ENCODE measurements at places on chromosomes 2 and 18.

GRCh38 chr2:156935616-156936015 is 321.9 kb upstream of the GALNT5 start:
- no peak for DNase-seq
- no peaks in the 10 kb centered on the region for H3K27me3 ChIP-seq
- H3K27ac ChIP-seq = no peak overlapping the region
- H3K4me1 ChIP-seq = no peaks in the 10 kb centered on the region
- H3K36me3 ChIP-seq = no peaks in the 10 kb centered on the region

DNA sequence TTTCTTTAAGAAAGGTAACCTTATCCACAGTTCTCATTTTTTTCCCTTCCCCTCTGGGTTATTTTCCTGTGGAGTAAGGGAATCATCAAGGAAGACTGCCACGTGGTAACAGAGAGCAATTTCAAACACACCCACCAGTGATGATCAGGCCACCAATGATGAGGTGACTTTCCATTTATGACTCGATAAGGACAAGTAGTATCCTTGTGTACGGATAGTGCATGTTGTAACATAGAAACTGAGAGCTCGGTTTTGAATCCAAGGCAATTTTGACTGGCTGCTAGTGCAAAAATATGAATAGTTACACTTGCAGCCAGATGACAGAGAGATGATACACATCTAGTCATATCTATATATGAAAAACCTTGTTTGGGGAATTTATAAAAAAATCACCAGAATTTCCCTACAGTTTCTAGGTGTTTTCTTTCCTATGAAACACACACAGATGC is 143.6 kb upstream of the TCF4 start:
- no peak overlapping the region for H3K4me3 ChIP-seq
- no peaks in the 10 kb centered on the region for H3K36me3 ChIP-seq
- no peak overlapping the region for H3K27ac ChIP-seq
- DNase-seq = no peak

- H3K27ac ChIP-seq = no peak overlapping the region
- no peaks in the 10 kb centered on the region for H3K36me3 ChIP-seq
- no peak for DNase-seq
- no peaks in the 10 kb centered on the region for H3K27me3 ChIP-seq
- H3K4me3 ChIP-seq = no peak overlapping the region
These were observed 27.1 kb downstream of the RRM2 start for GRCh38 chr2:10149635-10150034.

- DNase-seq = no peak
- H3K4me1 ChIP-seq = no peaks in the 10 kb centered on the region
- no peaks in the 10 kb centered on the region for H3K36me3 ChIP-seq
- no peak overlapping the region for H3K4me3 ChIP-seq
- H3K27me3 ChIP-seq = no peaks in the 10 kb centered on the region
These were observed 183.1 kb upstream of the SH3BP4 start for GRCh38 chr2:234768608-234769196.

DNA sequence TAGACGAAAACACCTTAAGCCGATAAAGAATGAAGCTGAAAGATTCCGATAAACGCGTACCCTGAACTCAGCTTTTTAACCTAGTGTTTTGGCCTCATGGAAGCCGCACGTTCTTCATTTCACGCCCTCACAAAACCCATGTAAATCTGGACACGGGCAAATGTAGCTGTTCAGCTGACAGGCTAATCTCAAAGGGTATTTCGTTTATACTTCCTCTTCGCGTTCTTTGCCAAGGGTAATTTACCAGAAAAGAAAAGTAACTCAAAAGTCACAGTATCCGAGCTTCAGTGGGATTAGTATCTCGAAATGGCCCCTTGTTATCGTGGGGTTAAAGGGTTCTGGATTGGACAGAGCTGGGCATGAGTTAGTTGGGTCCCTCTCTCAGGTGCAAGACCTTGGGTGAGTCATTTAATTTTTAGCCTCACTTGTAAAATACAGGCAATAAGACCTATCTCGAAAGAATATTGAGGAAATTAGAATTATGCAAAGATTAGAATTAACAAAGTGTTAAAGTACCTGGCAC is 22.0 kb upstream of the STPG4 start:
- DNase-seq = no peak
- no peaks in the 10 kb centered on the region for H3K36me3 ChIP-seq
- H3K27ac ChIP-seq = peak overlapping the region; percentile 99
- H3K27me3 ChIP-seq = no peaks in the 10 kb centered on the region

All from CD4-positive, alpha-beta memory T cell (primary cell).